ENCODE measurements at places on chromosomes 4 and X.

DNA sequence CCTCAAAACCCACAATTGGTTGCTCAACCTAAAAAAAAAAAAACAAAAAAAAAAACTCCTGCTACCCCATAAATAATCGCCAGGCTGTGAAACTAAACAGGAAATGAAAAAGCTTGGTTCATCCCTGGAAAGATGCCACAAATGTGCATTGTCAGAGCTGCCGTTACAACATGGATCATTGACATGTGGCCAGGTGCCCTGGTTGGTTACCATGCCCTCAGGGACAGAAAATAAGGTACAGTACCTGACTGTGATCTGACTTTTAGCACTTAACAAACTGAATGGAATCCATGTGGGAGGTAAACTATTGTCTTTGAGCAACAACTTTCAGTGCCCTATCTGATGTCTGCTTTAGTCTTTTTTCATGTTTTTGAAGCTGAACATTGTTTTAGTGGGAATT, 118.0 kb upstream of the RPL34 start:
- DNase-seq, result no peak

DNA sequence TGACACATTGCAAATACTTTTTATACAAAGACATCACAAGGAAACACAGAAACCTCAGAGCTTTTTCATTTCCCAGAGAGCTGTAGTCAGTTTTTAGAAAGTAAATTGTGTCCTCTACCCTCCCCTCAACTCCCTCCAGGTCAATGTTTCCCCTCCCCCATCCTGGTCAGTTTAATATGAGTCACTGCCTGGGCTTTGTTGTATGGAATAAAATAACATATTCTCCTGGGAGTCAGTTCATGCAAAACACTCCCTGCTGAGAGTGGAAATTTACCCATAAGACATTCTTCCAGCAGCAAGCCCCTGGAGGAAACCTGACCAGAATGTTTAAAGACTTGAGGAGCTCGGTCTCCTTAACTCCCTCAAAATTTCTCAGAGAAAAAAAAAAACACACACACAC, 270.1 kb upstream of the LDB2 start:
- no peak for DNase-seq

GRCh38 chr4:80140194-80140593, 57.1 kb upstream of the PRDM8 start:
- no peak for DNase-seq

- no peak for DNase-seq
Observed at GRCh38 chrX:119573840-119574393, 446 bp upstream of the UBE2A start.

GRCh38 chrX:98380106-98380505, 1496.4 kb downstream of the RPA4 start:
- no peak for DNase-seq

GRCh38 chr4:40458109-40458508, 123.0 kb downstream of the CHRNA9 start:
- DNase-seq, result no peak

DNA sequence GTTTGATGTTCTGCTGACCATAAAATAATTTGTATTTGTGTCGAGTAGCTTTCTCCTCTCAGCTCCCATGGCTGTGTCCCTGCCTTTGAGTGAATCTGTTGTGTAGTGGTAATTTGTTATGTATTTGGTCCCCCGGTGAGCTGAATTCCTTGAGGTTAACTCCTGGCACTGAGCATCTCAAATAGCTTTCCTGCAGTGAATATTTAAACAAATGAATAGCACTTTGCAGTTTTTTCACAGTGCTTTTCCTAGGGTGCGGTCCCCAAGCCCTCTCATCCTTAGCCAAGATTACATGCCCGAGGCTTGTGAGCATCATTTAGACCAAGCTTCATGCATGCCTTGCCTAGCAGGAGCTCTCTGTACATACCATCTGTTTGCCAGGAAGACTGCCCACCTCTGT, 74.2 kb downstream of the CLDN34 start:
- DNase-seq, result no peak

DNA sequence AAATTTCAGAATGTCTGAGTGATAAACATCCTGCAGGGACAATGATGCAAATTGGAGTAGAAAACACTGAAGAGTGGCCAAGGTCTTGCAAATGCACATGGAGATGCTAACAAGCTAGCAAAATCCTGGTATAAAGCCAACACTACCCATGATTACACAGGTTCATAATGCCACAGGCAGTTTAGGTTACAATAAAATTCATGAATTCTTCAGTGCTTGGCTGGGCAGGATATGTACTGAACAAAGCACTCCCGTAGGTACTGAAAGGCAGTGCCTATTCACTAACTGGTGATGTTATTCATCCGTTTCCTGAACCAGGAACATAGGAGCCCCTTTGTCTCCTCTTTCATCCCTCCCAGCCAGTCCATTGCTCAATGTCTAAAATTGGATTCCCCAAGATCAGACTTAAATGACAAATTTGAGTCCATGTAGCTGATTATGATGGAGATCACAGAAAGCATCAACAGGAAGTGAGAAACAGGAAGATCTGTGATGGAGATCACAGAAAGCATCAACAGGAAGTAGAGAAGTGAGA, 244.5 kb downstream of the DMD start:
- no peak for DNase-seq

DNA sequence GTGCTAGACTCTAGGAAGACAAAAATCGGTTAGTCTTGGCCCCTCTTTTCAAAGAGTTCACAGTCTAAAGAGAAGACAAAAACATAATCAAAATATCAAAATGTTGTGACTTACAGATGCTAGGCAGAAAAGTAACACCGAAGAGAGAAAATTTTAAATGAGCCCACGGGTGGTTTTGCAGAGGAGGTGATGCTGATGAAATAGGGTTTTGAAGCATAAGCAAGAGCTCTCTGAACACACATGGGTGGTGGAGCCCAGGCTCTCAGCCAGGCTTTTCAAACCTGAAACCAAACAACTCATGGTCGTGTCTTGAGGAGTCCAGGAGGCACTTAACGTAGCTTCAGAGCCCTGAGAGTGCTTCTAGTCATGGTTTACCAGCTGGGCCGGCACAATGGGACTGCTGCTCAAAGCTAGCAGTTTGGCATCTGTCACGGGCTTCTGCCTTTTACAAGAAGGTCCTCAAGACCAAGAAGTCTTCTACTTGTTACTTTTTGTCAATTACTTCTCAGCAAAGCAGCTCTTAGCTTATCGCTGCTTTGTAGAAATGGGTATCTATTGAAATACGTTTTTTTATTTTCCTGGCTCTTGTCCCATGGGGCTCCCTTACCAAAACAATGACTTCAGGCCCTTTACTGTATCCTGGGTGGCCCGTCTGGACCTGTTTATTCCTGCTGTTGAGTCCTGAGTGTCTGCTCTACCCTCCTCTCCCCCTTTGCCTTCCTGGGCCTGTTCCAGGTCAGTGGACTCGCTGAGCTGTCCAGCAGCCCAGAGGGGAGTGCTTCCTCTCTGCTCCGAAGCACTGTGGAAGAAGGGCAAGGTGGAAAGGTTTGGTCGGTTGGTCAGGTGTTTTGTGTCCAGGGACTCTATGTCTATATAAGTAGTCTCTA, 69.5 kb downstream of the TNIP2 start:
- no peak for DNase-seq

GRCh38 chr4:41015016-41015675, 199.2 kb downstream of the APBB2 start:
- no peak for DNase-seq

DNA sequence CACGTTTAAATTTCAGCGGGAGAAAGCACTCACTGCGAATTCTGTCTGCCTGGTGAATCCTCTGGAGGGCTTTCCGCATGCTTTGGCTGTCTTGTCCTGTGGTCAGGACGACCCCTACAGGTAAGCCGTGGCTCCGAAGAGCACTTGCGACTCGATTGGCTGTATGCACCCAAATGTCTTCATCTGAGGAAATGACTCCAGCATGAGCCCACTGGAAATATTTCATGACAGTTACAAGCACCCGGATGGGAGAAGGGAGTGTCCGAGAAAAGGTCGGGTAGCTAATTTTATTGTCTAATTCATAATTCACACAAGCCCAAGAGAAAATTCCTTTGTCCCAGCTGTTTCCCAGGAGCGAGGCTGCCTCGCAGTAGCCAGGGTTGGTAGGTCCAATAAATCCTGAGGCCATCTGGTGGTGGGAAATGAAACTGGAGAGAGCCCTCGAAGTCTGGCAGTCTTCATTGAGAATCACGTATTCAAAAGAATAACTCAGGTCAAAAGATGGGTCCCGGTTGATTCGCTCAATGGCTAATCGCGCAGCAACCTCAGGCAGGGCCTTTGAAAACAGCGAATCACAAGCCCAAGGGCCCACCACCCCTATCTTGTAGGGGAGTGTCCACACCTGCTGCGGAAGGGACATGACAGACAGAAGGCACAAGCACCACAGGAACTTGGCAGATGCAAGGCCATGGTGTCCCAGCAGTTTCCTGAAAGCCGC, 6.6 kb downstream of the GUCY2F start:
- no peak for DNase-seq

DNA sequence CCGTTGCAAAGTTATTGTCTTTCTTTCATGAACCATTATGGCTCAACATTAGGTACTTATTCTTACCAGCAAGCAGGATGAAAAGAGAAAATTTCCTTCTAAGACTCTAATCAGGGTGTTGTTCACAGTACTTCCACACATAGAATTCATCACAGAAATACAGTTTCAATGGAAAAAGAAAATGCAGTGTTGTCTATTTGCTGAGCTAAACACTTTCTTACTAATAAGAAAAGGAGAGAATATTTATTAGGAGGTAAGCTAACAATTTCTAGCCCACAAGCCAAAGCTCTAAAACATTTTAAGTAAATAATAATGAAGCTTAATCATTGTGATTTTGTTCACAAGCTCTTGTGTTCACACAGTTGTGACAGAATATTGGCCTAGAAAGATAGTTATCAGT, 1772.8 kb upstream of the PCDH7 start:
- DNase-seq, result no peak

- DNase-seq, result no peak
Observed at GRCh38 chr4:176608346-176608745, 184.4 kb downstream of the VEGFC start.

GRCh38 chr4:142016031-142016430, 379.6 kb downstream of the IL15 start:
- DNase-seq, result no peak

- DNase-seq, result no peak
Observed at GRCh38 chrX:73525928-73526690, 36.9 kb upstream of the CHIC1 start.

DNA sequence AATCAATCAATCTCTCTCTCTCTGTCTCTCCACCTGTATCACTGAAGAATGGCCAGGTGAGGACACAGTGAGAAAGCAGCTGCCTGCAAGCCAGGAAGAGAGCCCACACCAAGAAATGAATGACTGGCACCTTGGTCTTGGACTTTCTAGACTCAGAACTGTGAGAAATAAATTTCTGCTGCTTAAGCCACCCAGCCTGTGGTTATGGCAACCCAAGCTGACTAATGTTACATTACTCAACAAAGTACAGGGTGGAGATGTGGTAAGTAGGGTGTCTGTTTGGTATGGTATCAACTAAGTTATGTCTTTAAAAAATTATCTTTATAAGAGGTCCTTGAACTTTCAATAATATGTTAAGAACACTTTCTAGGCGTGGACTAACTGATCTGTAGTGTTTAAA, 159.3 kb downstream of the EPHA5 start:
- DNase-seq, result no peak

- DNase-seq, result no peak
Observed at GRCh38 chr4:151676301-151676700, 84.5 kb downstream of the GATB start.

DNA sequence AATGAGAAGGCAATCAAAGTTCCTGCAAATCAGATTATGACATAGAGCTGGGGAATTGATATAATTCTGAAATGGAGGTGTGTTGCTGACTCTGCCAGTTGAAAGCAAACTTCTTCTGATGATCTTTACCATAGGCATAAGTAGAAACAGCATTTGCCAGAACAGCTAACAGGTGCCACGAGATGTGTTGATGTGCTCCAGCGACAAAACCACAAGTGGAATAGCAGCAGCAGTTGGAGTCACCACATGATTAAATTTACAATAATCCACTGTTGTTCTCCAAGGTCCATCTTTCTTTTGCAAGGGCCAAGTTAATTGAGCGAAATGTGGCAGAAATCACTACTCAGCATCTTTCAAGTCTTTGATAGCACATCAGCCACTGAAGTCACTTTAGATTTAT, 3.7 kb upstream of the OSTC start:
- DNase-seq, result no peak

DNA sequence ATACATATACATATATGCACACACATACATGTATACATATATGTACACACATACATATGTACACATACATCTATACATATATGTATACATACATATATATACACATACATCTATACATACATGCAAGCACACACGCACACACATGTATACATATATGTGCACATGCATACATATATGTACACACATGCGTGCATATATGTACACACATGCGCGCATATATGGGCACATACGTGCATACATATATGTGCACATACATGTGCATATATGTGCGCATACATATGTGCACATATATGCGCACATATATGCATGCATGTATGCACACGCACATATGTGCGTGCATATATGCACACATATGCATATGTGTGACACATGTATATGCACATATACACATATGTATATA, 7.3 kb upstream of the MPC1L start:
- DNase-seq, result no peak

DNA sequence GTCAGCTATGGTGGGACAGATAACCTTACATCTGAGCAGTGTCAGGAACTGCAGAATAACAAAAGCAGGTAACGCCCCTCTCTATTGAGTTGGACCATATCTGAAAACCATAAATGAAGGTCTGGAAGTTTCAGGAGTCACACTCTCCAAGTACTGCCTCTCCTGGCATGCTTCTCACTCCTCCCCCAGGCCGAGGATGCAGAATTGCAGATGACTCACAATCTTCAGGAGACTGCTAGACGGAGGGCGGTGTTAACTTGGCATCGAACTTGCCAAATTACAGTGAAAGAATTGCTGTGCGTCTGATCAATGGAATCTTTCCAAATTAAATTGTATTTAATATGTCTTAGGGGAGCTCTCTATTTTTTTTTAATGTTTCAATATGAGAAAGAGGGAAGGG, 67.1 kb upstream of the TRIM2 start:
- no peak for DNase-seq

DNA sequence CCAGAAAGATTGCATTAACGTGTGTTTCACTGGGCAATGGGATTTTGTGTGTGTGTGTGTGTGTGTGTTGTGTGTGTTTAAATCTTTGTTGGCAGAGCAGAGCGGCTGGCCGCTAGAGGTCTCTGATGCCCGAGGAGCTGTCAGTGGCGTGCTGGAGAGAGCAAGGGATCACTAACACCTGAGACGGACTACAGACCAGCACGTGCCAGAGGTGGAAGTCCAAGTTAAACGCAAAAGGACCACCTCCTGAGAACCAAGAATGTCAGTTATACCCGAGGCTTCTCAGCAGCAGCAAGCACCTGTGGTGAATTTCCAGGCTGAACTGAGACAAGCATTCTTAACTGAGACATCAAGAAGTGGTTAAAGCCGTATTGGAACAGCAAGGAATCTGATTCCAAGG, 9.0 kb upstream of the SLC25A14 start:
- no peak for DNase-seq

DNA sequence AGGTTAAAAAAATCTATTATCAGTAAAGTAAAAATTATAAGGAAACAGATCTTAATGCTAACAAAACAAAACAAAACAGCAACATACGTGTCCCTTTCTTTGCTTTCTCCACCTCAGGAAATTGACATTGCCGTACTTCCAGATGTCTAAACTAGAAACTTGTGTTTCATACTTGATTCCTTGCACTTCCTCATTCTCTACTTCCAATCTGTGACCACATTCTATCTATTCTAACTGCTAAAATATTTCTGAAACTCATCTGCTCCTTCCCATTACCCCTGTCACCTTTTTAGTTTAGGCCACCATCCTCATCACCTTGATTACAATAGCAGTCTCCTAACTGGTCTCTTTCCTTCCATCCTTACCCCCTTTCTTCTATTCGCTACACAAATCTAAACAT, 22.5 kb upstream of the RPA4 start:
- DNase-seq, result no peak

- DNase-seq, result no peak
Observed at GRCh38 chrX:5324546-5324945, 904.1 kb downstream of the NLGN4X start.
